ENCODE measurements at places on chromosomes 5 and 9.

- no peak for DNase-seq
Observed at GRCh38 chr9:119333507-119334229, 35.6 kb downstream of the BRINP1 start.

DNA sequence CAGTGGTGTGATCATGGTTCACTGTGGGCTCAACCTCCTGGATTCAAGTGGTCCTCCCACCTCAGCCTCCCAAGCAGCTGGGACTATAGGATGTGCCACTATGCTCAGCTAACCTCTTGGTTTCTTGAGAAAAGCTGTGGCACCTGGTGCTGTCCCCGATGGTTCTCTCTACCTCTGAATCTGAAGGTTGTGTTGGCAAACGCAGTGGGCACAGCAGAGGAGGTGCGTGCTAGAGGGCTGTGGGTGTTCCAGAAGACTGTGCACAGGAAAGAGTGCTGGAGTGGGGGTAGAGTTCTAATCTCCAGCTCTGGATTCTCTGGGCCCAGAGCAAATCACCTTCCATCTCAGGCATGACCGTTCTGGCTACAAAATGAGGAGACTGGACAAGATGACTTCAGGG lies 12.5 kb downstream of the RGS3 start:
- no peak for DNase-seq

GRCh38 chr5:179732918-179733771 lies 523 bp downstream of the MAML1 start:
- no peak for DNase-seq

- DNase-seq = no peak
Observed at GRCh38 chr9:114643896-114644295, 13.7 kb downstream of the TEX53 start.

DNA sequence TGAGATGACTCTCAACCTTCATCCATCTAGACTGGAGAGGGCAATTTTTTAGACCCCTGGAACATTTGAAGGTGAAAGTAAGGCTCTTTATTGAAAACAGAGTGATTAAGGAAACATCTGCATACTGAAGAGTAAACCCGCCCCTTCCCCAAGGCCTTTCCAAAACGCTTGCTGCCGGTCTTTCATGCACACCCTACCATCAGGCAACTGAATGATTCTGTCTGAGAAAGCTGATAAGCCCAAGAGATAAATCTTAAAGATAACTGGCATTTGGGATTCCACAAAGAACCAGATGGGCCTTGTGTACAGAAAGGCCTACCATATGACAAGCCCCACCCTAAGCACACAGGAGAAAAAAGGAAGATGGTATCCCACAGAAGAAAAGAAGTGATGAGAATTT lies 54.4 kb upstream of the PIK3R1 start:
- DNase-seq = no peak

GRCh38 chr5:128572051-128572929 lies 34.2 kb upstream of the FBN2 start:
- DNase-seq = no peak

DNA sequence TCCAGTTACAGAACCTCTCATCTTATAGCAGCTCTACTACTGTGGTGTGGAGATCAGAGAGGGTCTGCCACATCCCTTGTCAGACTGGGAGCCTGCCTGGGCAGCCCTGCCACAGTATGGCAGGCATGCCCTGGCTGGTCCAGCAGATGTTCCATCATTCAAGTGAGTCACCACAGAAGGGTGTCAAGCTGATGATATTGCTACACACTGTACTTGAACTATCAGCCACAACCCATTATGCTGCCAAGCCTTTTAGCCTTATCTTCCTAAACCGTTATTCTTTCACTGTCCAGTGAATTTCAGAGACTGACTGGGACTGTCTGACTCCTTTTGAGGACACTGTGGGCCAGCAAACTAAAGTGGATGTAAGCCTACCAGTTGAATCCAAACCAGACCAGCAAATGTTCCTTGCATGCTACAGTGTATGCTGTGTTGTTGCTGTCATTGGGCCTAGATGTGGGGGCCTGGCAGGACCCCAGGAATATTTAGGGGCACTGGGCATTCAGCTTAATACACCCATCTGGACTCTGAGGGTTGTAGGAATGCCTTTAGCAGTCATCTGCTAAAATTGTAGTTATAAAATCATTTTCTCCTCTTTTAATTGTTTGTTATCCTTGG lies 202.6 kb downstream of the NR3C1 start:
- DNase-seq = no peak

- no peak for DNase-seq
Observed at GRCh38 chr5:56816546-56817081, 1.3 kb downstream of the MAP3K1 start.

DNA sequence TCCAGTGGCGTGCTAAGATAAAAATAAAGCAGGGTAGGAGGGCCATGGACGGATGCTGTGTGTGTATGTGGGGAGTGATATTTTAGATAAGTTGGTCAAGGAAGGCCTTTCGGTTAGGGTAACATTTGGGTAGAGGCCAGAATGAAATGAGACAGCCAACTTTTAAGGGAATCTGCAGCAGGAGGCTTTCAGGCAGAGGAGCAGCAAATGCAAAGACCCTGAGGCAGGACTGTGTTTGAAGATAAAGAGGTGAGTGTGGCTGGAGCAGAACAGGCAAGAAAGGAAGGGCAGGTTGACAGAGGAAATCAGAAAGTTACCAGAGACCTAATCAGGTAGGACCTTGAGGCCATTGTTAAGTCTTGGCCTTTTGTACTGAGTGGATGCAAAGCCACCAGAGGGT lies 106.2 kb downstream of the MAST4 start:
- no peak for DNase-seq

- no peak for DNase-seq
Observed at GRCh38 chr9:137085920-137086530, 760 bp upstream of the MAN1B1 start.

GRCh38 chr5:10030219-10030831 lies 219.4 kb downstream of the ATPSCKMT start:
- no peak for DNase-seq

DNA sequence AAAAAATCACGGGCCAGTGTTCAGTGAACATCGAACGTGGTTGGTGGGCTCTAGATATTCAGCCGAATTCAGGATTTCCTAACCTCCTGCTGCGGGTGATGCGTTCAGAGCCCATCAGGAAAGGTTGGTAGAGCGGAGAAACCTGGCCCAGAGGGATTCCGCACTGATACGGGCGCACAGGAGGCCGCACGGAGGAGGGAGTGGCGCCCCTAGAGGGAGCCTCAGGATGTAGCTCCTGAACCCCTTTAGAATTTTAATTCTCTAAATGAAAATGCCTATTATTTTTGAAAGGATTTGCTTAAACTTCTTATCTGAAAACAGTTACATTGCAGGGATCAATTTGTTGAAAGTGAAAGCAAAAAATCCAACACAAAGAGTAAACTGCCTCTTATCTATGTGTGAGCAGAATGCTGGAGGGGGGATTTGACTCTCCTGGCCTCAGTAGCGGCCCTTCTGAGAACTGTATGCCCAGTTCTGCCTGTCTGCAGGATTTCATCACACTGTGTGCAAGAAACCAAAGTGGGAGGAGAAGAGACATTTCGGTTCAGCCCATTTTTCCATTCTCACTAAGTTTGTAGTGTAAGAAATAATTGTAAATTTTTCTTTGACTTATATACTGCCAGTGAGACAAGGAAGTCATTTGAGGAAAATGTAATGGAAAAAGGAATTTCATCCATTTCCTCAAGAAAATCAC lies 75.9 kb downstream of the TENT4A start:
- DNase-seq = no peak

DNA sequence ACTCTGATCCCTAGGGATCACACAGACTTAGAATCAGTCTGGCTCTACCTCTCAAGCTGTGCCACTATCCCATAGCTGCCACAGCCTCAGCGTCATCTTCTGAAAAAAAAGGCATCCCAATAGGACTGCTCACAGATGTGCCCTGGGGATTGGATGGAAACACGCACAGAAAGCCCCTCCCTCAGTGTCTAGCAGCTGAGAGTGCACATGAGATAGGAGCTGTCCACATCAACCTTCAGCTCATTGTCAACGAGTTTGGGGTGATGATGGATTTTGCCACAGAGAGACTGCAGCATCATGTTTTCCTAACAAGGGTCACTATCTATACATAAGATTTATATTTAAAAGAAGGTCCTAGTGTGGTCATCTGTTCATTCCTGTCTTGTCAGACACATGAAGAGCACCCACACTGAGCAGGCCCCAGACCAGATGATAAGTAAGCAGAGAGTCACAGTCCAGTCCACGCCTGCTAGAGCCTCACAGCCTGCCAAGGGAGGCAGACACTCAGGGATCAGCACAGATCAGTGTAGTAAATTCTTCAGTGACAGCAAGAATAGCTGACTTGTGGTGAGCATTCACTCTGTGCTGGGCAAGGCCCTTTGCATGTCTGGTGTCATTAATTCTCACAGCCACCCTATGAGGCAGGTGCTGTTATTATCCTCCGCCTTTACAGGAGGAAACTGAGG lies 25.8 kb downstream of the AFAP1L1 start:
- no peak for DNase-seq

DNA sequence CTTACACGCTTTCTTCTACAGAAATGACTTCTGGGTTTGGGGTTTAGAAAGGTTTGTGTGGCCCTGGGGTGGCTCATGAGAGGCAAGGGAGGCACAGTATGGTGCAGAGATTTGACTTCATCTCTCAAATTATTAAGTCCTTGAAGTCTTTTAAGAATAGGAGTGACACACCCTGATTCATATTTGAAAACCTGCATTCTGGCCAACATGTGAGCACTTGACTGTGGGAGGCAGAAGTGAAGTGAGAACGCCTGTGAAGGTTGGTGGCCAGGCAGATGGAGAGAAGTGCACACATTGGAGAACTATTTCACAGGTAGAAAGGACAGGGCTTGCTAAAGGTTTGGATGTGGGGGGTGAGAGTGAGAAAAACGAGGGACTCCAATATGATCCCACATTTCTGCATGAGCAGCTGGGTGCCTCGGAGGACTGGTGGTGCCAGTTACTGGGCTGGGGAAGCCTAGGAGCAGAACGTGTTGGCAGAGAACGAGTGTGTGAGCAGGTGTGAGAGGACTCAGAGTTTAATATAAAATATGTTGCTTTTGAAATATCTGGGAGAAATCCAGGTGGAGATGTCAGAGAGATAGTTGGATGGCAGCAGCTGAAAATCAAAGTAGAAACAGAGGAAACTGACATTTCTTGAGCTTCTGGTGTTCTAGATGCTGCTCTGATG lies 240.0 kb upstream of the ADAMTSL1 start:
- DNase-seq = no peak

- no peak for DNase-seq
Observed at GRCh38 chr5:55675119-55675518, 37.0 kb downstream of the SLC38A9 start.

All from NCI-H1930 (cell line).